Renal cortex interstitium (tissue), 15 donors: ENCODE measurements at places on chromosomes 12 and 14.

GRCh38 chr12:108605000-108605689 is 7.3 kb upstream of the TMEM119 start:
- DNase-seq = no peak

- no peak for DNase-seq
Observed at GRCh38 chr12:114631242-114631641, 52.7 kb downstream of the TBX3 start.

DNA sequence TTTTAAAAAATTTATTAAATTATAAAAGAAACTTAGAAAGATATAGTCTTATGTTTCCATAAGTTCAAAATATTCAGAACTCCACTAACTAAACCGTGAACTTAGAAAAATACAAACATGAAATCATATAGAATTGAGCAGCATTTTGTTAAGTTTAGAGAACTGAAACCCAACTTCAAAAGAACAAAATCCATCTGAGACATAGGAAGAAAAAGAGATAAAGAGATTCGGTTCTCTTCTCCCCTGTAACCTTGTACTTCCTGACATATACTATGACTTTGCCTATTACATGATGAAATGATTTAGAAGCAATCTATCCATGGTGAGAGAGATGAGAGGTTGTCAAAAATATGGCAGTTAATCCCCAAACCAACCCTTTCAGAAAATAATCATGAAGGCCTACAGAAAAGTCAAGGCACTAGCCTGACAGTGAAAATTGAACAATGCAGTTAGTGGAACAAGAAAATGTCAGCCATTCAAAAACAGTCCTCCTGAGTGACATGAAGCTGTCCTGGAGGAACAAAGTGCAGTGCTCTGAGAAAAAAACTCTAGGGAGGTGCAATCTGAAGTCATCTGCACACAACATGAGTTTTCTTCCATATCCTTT is 44.0 kb downstream of the C12orf50 start:
- no peak for DNase-seq

GRCh38 chr12:63918800-63919300 is 74.3 kb downstream of the SRGAP1 start:
- no peak for DNase-seq

DNA sequence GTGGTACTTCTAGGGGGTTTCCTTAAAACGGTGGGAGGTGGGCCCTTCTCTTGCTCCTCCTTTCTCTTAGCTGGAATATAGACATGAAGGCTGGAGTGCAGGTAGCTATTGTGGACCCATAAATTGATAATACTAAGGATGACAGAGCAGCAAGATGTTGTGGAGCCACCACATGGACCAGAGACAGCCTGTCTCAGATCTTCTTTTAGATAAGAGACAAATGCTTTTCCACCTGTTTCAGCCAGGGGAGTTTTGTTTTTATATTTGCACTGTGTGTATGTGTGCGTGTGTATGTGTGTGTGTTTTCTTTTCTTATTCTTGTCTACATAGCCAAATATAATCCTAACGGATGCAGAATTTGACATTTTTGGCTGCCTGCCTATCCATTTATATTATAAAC is 62.9 kb upstream of the HIF1A start:
- DNase-seq = no peak

GRCh38 chr12:112198120-112198733 is 72.9 kb downstream of the TRAFD1 start:
- DNase-seq = peak; percentile 49
